ENCODE measurements at places on chromosomes 3 and 15.

- DNase-seq, result no peak
These were observed 34.5 kb upstream of the CHST2 start for GRCh38 chr3:143084856-143085731.

- no peak for DNase-seq
These were observed 226.7 kb upstream of the ALCAM start for GRCh38 chr3:105139881-105140560.

GRCh38 chr3:126316501-126316939 lies 40.7 kb downstream of the KLF15 start:
- no peak for DNase-seq

DNA sequence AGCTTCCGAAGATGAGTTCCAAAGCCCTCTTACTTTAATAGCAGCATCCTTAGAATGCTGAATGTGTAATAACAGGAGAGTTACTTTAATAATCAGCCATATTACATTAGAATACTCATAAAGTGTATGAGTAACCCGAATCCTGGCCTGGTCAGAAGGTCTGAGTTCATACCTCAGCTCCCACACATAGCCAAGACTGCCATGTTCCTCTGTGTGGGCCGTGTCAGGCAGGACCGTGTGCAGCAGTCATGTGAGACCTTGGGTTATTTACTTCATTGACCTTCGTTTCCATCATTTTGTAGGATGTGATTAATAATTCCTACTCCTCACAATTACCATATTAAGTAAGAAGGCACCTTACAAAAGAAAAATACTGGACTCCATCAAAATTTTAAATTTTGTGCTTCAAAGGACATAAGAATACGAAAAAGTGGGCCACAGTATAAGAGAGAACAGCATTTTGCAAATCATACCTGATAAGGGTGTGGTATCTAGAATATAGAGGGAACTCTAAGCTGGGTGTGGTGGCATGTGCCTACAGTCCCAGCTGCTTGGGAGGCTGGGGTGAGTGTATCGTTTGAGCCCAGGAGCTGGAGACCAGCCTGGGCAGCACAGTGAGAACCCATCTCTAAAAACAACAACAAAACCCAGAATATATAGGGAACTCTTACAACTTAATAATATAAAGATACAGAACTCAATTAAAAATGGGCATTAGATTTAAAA lies 163.4 kb downstream of the ATG7 start:
- DNase-seq, result no peak

DNA sequence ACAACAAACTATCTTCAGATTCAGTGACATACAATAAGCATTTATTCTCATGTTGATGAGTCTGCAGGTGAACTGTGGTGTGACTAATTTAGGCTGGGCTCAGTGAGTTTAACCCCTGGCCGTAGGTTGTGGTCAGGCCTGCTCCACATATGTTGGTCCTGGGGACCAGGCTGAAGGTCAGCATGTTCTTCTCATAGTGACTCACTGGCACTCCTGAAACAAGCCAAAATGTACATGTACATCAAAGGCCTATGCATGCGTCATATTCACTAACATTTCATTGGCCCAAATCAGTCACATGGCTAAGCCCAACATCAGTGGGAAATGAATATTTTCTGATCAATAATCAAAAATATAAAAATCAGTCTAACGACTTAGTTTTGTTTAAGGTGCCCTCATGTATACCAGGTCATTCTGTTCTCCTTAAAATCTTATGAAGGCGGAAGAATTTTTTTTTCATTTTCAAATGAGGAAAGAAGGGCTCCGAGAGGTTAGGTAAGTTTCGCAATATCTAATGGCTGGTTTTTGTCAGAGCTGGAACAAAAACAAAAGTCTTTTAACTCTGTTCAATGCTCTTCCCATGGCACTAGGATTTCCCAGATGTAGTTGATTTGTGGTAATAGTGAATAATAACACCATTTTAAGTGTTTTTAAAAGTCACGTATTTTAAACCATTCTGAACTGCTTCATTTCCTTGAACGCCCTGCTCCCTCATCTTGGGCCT lies 148.5 kb downstream of the MFSD1 start:
- no peak for DNase-seq

GRCh38 chr15:75192307-75192706 lies 9.4 kb upstream of the C15orf39 start:
- DNase-seq, result no peak

DNA sequence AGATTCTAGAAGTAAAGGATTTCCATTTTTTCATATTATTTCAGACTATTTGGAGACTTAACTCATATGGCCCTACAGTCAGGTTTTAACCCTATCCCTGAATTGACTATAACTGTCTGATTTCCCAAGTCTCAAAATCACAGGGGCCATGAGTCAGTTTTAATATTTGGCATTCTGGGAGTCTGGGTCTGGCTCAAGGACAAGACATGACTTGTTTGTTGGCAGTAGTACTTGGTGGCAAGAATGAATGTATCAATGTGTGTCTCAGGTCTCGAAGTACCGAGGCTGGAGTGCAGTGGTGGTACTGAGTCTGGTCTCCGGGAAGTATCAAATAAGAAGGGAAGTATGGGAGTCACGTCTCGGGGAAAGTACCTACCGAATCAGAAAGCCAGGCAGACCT lies 10.8 kb downstream of the UMPS start:
- no peak for DNase-seq

- no peak for DNase-seq
These were observed 267.9 kb downstream of the RPLP1 start for GRCh38 chr15:69720536-69720935.

- DNase-seq, result no peak
These were observed 108.8 kb downstream of the EPHA3 start for GRCh38 chr3:89216016-89216739.

DNA sequence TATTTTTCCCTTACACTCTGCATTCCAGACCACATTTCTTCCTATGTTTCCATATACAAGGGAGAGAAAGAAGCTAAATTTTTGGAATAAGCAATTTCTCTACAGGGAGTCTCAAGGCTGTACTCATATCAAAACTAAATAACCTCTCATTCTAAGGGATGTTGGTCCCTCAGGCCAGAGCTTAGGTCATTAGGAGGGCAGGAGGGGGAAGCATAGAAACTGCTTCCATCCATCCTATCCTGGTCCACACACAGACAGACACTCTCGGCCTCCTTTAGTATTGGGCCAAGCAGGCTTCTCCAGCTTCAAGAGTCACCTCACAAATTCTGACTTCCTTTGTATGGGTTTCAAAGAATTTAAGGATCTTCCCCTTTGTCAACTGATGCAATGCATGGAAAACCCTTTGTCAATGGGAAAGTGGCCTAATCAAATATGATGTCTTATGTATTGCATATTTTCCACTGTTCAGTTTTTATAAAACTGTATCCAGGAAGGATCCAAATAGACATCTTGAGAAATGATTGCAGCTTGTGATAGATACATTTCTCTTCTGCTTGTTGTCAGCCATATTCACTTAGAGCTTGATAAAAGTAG lies 140.7 kb upstream of the RARB start:
- DNase-seq, result no peak

GRCh38 chr15:32866454-32867312 lies 148.9 kb downstream of the GREM1 start:
- DNase-seq, result no peak

- no peak for DNase-seq
These were observed 30.4 kb downstream of the ZNF662 start for GRCh38 chr3:42936157-42936981.

GRCh38 chr3:12630292-12630691 lies 33.6 kb downstream of the RAF1 start:
- DNase-seq, result no peak

- DNase-seq, result peak; percentile 42
These were observed at the start of gene PLXND1 for GRCh38 chr3:129606636-129607390. Gene PLXND1, minus strand, starts transcription at chr3:129606676. Its CDS starts 37 bp downstream, at chr3:129606639.

- DNase-seq, result no peak
These were observed 62.9 kb downstream of the EFCAB12 start for GRCh38 chr3:129365296-129366136.

DNA sequence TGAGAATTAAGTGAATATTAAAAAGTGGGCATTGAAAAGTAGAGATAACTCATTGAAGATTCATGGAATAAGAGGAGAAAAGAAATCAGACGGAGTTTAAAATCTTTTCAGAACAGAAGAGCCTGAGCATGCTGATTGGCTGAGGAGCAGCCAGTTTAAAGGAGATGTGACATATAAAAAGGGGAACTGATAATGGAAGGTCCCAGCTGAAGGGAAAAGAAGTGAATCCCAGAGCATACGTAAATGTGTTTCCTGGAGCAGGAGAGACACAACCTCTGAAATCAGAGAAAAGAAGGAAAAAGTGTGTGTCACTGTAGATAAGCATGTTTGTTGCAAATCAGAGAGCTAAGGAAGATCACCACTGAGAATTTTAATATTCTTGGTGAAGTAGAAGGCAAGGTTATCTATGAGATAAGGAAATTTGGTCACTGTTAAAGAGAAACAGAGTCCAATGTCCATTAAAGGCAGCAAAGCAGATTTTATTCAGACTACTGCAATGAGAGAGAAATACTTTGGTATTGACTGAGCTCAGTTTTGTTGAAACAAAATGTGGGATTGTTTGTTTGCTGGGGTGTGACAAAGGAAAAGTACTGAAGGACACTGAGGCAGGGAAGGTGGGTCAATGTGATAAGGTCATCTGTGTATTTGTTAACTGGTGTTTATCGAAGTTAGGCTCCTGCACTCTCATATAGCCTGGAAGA lies 84.6 kb upstream of the WDR72 start:
- DNase-seq, result no peak

- no peak for DNase-seq
These were observed 118.3 kb downstream of the FNDC3B start for GRCh38 chr3:172157564-172158258.

- DNase-seq, result no peak
These were observed 31.7 kb upstream of the MFSD1 start for GRCh38 chr3:158769952-158770740.

DNA sequence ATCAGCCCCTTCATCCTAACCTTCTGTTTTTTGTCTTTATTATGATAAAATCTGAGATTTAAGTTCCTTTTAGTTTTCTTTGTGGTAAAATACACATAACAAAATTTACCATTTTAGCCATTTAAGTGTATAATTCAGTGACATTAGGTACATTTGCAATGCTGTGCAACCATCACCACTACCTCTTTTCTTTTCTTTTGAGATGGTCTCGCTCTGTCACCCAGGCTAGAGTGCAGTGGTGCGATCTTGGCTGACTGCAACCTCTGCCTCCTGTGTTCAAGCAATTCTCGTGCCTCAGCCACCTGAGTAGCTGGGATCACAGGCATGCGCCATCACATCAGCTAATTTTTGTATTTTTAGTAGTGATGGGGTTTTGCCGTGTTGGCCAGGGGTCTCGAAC lies 6.2 kb upstream of the RAB11A start:
- DNase-seq, result no peak

- DNase-seq, result no peak
These were observed 109.2 kb upstream of the TPM1 start for GRCh38 chr15:62933386-62933785.

- DNase-seq, result no peak
These were observed 57.6 kb downstream of the TMEM44 start for GRCh38 chr3:194575484-194576210.

- no peak for DNase-seq
These were observed 29.1 kb downstream of the PRR20G start for GRCh38 chr3:127258733-127259132.

DNA sequence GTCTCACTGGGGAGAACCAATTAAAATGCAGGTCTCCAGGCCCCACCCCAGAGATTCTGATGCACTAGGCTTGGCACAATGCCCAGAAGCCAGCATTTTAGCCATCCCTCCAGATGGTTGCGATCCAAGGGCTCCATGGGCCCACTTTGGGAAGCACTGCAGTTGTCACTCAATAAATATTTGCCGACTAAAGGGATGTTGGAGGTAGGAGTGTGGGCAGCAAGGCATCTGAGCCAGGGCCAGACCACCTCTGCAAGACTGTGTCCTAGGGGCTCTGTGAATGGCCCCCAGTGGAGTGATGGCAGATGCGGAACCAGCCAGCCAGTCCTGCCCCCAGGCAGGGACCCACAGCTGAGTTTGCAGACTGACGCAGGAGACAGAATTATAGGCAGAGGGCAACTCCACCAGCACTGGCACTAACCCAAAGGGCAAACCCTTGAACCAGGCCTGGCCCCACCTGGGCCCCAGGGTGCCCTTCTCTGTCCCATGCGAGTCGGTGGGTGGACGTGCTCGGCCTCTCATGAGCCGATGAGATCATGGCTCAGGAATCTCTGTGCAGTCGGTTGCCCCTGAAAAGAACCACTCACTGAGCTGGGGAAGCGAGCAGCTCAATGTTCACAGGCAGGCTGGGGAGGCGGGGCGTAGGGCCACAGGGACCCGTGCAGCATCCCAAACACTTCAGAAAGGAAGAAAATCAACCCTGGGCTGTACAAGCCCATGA lies 49.7 kb downstream of the SEMA5B start:
- DNase-seq, result no peak

DNA sequence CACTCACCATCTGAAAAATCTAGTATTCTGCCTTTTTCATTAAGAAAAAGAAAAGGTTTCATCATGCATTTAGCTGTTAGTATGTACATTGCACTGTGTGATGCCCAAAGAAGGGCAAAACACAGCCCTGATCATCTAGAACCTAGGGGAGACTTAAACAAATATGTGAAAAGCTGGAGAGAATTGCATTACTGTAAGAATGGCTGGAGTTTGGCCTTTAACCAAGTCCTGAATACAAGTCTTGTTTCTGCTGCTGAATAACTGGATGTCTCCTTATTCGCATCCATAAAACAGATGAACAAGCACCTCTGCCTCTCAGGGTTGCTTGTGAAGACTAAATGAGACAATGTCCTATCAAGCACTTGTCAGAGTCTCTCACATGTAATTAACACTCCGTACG lies 233.4 kb upstream of the LRTM1 start:
- no peak for DNase-seq

DNA sequence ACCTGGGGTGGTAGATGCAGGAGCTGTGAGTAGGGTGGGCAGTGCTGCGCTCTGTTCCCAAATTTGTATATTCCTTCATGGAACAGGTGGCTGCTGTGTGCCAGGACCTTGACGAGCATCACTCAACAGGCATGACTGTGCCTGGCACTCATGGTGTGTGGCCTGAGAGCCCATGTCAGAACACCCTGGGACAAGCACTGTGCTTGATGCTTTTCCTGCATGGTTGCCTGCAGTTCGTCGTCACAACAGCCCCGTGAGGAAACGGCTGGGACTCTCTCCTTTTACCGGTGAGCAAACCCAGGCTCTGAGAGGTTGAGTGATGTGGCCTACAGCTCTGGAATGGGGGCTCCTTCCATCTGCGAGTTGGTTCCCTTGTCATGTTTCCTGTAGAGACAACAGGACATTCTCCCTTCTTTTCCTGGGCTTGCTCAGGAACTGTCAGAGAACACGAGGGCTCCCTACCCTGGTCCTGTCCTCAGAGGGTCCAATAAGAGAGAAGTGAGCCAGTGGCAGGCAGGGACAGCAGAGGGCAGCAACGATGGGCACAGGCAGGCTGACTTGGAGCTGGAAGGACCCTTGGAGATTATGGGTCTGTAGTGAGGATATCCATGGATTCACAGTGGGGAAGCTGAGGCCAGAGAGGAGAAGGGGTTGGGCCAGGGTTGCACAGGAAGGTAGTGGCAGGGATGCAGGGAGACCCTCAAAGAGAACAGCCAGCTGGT lies 37.4 kb downstream of the PRKCD start:
- no peak for DNase-seq

GRCh38 chr3:117920253-117920898 lies 1114.3 kb downstream of the IGSF11 start:
- DNase-seq, result no peak
